ENCODE measurements at places on chromosomes 2 and 18.

- DNase-seq = no peak
Measured at GRCh38 chr2:63680455-63680854, 91.7 kb downstream of the MDH1 start.

- DNase-seq = no peak
Measured at GRCh38 chr2:61172671-61173070, 10.7 kb downstream of the C2orf74 start.

DNA sequence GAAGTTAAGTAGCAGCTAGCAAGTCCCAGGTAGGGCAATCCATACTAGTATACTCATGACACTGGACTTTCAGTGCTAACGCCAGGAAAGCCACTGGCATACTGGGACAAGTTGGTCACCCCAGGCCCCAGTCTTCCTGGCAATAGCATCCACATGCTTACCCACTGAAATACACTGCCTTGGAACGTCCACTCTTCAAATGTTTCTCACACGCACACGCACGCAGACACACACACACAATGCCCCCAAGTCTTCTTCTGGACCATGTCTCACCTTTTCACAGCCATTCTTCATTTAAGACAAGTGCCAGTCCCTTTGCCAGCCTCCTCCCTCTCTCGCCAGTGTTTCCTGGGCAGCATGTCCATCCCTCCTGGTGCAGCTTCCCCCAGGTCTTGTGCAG is 8.7 kb upstream of the TEX261 start:
- no peak for DNase-seq

DNA sequence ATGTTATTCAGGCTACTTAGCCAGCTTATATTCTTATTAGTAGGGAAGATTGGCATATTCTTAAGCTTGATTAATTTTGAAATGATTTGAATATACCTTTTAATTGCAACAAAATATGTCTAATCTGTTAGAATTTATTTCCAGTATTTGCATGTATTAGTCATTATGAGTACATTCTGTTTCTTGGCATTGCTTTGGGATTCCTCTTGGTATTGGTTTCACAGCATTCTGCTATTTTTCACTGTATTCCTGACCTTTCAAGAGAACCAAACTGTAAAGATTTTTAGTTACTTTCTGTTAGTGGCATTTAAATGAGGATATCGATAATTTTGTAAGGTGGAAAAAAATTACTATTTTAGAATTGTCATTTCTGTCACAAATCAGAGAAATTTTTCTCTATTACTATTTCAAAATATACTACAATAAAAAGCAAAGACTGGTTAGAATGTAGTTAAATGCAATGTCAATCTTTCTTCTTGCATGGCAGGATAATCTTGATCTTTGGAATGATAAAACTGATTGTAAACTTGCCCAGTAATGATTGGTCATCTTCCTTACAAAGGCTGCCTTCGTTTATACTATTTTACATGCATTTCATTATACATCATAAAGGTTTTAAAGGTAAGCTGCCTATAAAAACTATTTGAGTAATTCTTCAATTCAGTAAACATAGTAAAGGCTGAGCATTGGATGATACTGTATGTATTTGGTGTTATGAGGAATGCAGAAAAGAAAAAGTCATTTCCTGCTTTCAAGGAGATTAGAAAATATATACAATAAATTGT is 86.1 kb downstream of the SLC4A10 start:
- no peak for DNase-seq

GRCh38 chr2:68829749-68830148 is 41.4 kb downstream of the BMP10 start:
- no peak for DNase-seq

GRCh38 chr2:72103161-72103560 is 44.5 kb downstream of the CYP26B1 start:
- no peak for DNase-seq

Measured in NCI-H2107 (cell line).